Inflammatory macrophage treated with lipopolysaccharide for 4 hours (primary cell): ENCODE measurements at places on chromosomes 4 and X.

- DNase-seq = no peak
These were observed 501.2 kb upstream of the INTU start for GRCh38 chr4:127131527-127131926.

- DNase-seq = no peak
These were observed 112.4 kb downstream of the RNF150 start for GRCh38 chr4:141020801-141021261.

DNA sequence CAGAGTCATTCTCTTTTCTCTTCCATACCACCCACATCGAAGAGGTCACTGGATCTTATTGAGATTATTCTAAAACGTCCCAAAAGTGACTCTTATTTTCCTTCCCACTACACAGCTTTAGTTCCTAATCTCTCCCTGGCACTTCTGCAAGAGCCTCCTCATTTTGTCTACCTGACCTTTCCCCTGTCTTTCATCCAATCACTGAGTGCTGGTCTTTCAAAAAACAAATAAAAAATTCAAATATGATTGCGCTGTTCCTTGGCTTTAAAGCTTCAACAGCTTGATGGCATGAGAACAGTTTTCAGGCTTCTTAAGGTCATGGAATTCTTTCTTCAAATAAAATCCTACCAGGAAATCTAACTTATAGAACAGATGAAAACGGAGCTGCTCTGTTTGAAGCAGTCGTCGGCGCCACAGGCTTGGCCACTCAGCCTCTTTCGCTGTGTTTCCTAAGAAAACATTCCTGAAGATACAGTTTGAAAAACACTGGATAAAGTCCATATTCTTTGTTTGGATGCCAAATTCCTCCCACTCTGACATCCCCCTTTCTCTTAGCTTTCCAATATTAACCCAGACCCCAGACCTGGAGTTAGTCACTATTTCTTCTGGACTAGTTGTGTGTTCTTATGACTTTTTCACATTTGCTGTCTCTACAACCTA, 12.5 kb downstream of the SYTL5 start:
- no peak for DNase-seq

DNA sequence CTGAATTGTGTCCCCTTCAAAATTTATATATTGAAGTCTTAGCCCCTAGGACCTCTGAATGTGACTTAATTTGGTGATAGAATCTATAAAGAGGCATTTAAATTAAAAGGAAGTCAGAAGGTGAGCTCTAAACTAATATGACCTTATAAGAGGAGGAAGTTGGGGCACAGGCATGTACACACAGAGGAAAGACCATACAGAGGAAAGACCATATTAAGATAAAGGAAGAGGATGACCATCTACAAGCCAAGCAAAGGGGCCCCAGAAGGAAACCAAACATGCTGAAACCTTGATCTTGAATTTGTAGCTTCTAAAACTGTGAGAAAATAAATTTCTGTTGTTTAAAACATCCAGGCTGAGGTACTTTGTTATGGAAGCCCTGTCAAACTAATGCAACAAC, 26.9 kb upstream of the CYBB start:
- peak; percentile 51 for DNase-seq

- DNase-seq = no peak
These were observed 977 bp downstream of the RNF175 start for GRCh38 chr4:153758688-153759406.

- DNase-seq = no peak
These were observed 77.7 kb downstream of the PDK3 start for GRCh38 chrX:24542756-24543155.

DNA sequence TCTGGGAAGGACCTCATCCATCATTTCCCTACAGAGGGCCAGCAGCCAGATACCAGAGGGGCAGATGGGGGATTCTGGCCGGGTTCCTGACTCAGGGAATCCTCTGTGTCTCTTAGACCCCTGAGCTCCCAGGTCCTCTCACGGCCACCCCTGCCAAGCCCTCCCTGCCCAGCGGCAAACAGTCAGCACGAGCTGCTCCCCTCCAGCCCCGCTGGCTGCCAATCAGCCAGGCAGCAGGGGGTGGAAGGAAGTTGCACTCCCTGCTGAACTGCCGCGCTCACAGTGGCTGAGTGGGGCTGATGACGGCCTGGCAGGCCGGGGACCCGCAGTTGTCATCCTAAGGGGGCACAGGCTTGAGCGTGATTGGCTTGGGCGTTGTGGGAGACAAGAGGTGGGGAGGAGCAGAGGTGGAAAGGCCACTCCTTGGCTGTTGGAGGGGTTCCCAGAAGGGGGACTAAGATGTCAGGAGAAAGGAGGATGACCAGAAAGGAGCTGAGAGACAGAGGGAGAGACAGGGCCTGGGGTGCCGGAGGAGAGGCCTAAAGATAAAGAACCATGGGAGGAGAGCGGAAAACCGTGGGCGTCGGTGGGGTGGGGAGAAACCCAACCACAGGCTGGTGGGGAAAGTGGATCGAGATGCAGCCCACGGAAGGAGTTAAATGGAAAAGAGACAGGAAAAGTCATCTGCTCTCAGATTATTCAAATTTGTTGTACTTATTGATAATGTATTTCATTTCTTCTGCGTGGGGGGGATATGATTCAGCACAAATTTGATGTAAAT, 4.4 kb upstream of the CCDC149 start:
- DNase-seq = no peak

DNA sequence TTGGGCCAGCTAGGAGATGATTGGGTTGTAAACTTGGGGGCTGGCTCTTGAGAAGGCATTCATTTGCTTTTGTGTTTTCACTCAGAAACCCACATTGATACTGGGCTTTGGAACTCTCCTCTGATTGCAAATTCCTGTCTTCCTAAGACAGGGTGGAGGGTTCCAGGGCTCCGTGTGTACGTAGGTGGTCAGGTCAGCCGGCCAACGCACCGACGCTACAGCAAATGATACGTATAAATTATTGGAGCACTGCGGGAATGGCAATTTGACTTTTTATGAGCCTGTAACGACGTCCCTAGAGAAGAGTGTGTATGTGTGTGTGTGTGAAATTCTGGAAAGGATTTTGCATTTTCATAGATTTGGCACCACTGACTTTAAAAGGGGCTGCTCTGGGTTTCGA, 236.9 kb downstream of the SHOX start:
- DNase-seq = no peak

DNA sequence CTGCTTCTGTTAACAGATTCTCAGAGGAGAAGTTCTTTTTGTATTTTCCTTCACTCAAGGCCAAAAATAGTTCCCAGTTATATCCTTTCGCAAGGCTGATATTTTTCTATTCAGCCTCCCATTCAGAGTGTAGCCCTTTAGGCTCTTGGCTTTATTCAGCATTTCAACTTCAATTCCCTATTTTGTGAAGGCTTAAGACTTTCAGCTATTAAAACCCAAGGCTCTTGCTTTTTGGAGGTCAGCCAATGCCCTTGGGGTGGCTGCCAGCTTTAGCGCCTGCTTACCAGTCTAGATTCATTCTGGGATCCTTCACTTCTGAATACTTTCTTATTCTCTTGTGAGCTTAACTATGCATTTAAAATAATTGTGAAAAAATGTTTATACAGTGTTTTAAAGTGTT, 57.3 kb upstream of the ADGRA3 start:
- no peak for DNase-seq

DNA sequence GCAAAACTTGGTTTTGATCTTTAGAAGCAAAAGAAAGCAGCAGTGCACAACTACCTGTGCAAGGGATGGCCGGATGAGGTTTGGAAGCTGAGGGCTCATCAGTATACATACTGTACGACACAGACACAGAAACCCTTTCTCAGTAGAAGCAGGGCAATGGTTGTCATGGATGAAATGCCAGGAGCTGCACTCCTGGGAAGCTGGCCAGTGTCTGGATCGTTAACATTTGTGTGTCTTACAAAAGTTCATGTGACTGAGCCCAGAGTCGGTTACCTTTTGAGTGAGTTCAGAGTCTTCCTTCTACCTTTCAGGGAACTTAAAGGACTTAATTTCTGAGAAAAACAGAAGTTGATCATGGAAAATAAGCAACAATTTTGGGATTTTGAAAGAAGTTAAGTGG, 230.3 kb downstream of the APBB2 start:
- no peak for DNase-seq

DNA sequence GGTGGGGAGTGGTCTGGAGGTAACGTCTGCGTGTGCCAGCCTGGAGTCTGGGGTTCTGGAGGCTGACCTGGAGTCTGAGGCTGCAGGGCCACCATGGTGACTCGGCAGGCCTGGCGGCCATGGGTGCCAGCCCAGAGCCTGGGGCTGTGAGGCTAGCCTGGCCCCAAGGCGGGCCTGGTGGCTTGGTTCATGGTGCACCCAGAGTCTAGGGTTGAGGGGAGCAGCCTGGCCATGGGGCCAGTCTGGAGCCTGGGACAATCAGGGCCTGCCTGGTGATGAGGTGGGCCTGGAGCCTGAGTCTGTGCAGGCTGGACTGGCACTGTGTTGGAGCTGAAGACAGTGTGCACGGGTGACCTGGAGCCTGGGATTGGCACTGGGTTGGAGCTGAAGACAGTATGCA, 64.9 kb downstream of the CXorf49B start:
- DNase-seq = no peak

- DNase-seq = no peak
These were observed 32.3 kb downstream of the ETNPPL start for GRCh38 chr4:108730579-108730978.

DNA sequence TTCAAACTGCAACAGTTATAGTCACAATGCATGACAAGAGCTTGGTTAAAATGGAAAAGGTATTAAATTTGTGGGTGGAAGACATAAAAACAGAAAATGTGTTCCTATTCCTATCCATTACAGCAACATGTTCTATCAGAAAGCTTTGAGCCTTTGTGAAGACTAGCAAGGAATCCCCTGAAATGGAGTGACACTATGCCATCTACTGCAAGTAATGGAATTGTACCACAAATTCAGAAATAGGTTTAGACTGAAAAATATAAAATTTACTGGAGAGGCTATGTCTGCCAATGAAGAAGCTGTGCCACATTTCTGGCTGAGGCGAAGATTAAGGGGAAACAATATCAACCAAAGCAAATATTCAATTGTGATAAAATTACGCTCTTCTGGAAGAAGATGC, 247.9 kb downstream of the ADAM29 start:
- no peak for DNase-seq

GRCh38 chrX:53684415-53685192, 1.9 kb downstream of the HUWE1 start:
- no peak for DNase-seq

DNA sequence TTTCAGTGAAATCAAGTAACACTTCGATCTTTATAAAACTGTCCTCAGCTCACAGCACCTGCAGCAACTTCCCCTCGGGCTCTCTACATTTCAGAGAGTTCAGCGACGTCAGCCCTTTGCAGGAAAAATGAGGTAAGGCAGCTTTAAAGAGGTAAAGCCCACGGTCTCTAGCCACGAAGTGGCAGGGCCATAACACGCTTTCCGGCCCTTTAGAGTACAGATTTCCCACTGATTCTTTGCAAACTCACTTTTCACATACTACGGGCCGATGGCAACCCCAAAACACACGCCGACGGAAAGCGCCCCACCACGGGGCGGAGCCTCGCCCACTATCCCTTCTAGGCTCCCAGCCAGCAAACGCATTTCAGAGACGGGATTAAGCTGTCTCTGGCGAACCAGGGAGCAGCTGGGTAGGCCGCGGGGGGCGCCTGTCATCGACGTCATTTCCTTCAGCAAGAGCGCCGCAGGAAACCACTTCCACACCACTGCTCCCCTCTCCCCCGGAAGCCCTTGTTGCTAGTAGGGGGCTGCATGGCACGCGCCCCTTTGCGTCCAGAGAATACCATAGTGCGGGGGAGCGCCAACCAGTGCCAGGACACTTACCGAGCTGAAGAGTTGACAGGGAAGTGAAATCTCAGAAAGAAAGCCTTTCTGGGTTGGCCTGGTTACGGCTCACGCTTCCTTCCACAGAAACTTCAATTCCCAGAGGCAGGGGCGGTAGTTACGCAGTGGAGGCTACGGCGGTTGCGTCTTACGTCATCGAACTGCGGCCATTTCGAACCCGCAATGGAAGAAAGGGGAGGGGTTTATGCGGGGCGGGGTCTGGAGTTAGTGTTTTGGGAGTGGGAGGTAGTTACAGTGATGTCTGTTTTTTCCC, at the start of gene TRMT10A:
Gene TRMT10A (minus strand): TSS at position 730 of the 877 bp plus-strand sequence. CDS start 4,701 bp downstream, outside the sequence.
- DNase-seq = peak; percentile 98

GRCh38 chr4:37440501-37440900, 196.0 kb downstream of the NWD2 start:
- DNase-seq = no peak
